ENCODE measurements at places on chromosomes 2 and 18.
A peak's percentile ranks its signal among the peaks of the same experiment; 100 is the strongest.

DNA sequence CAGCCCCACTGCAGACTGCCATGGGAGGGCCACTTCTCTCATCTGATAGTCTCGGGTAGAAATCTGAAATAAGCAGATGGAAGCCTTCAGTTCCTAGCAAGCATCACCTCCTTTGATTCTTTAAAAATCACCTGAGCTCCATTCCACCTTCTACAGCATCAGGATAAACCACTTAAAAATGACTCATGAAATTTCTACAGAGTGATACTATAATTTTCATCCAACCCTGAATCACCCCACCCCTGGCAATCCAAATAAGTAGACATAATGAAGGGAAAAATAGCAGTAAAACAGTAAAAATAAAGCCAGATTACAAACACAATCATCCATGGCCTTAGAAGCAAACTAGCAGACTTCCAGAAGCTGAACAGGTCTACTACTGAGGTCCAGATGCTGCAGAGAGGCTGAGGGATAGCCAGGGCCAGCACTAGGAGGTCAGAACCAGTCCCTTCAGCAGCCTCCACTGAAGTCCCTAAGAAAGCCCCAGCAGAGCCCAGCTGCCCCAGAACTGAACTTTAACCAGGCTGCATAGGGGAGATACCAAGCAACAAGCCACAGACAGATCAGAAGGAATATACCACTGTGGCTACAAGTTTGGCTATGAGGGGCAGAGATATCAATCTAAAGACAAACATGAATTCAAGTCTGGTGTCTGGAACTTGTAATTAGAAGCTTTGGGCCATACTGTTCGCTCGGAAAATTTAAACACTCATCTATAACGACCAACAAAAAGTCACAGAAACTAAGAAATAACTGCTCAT, 54.7 kb upstream of the RNU4ATAC start:
- H3K4me3 ChIP-seq = no peak overlapping the region
- H3K27ac ChIP-seq = no peak overlapping the region
- no peak for DNase-seq
- H3K4me1 ChIP-seq = peaks cover 19% of the 10 kb centered on the region

DNA sequence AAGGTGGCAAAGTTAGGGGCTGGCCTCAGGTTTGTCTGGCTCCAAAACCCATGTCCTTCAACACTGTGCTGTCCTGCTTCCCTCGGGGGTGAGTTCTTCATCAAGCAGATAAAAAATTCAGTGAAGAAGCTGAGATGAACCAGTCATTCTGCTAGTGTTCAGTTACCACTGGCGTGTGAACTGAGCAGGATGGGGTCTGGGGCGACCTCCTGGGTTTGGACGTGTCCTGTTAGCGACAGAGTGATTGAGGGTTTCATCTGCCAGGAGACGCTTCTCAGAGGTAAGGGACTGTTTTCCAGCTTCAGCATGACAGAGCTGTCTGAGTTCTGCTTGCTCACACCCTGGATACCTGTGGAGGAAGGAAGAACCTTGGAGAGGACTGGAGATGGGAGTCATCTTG, 14.6 kb downstream of the CEP68 start:
- peaks cover 23% of the 10 kb centered on the region for H3K4me1 ChIP-seq
- H3K4me3 ChIP-seq = no peak overlapping the region
- peaks cover 9% of the 10 kb centered on the region for H3K36me3 ChIP-seq
- H3K27me3 ChIP-seq = no peaks in the 10 kb centered on the region
- peak overlapping the region; percentile 76 for H3K27ac ChIP-seq

- H3K36me3 ChIP-seq = no peaks in the 10 kb centered on the region
- no peaks in the 10 kb centered on the region for H3K27me3 ChIP-seq
- no peak overlapping the region for H3K4me3 ChIP-seq
- no peaks in the 10 kb centered on the region for H3K4me1 ChIP-seq
- DNase-seq = no peak
Observed at GRCh38 chr18:8413751-8414150, 195.5 kb upstream of the RAB12 start.

DNA sequence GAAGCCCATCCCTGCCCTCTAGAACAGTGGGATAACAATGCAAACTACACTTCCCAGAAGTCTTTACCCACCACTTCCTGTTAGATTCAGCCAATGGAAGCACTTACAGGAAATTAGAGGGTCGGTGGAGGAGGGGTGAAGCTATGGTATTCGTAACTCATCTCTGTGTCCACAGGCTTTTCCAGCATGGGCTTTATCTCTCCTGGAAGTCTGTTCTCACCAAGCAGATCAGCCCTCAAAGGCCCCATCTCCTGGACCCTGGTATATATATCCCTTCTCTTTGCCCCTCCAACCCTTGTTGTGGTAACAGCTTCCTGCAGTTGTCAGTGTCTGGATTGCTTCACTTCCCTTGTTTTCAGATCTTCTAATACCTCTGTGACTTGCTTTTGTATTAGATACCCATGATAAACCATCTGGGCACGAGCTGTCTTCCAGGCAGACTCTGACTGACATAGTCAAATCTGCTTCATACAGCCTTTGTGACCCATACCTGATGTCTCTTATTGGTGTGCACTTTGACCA, 475.0 kb upstream of the POU3F3 start:
- H3K27ac ChIP-seq = peak overlapping the region; percentile 82
- no peaks in the 10 kb centered on the region for H3K27me3 ChIP-seq
- H3K4me1 ChIP-seq = peaks cover 7% of the 10 kb centered on the region
- peak overlapping the region; percentile 73 for H3K4me3 ChIP-seq
- peak; percentile 49 for DNase-seq
- no peaks in the 10 kb centered on the region for H3K36me3 ChIP-seq

DNA sequence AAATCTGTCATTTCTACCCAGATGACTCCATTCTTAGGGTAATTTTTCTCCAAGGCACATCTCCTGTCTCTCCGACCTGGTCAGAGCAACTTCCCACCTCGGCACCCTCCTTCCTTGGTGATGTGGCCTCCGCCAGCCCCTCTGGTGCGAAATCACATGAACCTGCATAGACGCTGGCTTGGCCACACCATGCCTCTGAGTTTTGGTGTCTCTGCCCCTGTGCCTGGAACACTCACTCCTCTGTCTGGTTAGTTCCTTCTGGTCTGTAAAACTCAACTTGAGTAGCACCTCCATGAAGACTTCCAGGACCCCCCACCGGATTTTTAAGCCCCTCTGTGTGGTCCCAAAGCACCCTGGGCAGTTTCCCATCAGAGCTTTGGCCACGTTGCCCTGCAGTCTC, 83.2 kb upstream of the OTOS start:
- no peak overlapping the region for H3K4me3 ChIP-seq
- DNase-seq = no peak
- no peaks in the 10 kb centered on the region for H3K4me1 ChIP-seq
- H3K27ac ChIP-seq = no peak overlapping the region
- H3K36me3 ChIP-seq = no peaks in the 10 kb centered on the region

DNA sequence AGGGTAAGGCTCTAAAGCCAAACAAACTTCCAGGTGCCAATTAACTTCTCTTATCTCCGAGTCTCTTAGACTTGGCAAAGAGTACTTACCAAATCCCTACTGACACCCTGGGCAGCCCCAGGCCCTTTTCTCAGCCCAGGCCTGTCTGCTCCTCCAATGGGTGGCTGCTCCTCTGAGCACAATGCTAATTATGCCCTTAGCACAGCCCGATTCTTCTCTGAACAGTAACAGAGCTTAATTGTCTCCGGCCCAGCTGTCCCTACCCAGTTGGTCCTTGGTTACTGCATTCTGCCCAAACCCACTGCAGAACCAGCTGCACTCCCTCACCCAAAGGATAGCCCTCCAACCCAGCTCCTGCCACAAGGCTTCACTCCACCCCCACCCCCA, 110.3 kb downstream of the SMAD7 start:
- H3K27me3 ChIP-seq = no peaks in the 10 kb centered on the region
- no peaks in the 10 kb centered on the region for H3K36me3 ChIP-seq
- peaks cover 84% of the 10 kb centered on the region for H3K4me1 ChIP-seq
- no peak overlapping the region for H3K27ac ChIP-seq
- no peak overlapping the region for H3K4me3 ChIP-seq

DNA sequence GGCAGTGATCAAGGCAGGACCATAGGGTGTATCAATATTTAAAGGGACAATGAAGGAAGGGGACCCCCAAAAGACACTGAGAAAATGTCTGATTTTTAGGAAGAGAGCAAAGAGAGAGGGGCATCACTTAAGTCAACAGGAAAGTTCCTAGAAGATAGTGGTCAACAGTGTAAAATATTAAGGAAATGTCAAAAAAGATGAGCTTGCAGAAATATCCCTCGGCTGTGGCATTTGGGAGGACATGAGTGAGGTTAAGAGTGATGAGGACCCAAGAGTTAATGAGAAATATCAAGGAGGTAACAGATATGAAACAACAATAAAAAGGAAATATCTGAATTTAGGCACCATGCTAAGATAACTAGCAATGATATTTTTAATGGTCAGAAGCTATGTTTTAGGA, 339.6 kb downstream of the TGIF1 start:
- DNase-seq = no peak
- no peak overlapping the region for H3K4me3 ChIP-seq
- no peaks in the 10 kb centered on the region for H3K4me1 ChIP-seq

GRCh38 chr2:186459009-186459408, 27.1 kb upstream of the ZC3H15 start:
- no peak for DNase-seq
- no peaks in the 10 kb centered on the region for H3K27me3 ChIP-seq
- no peaks in the 10 kb centered on the region for H3K4me1 ChIP-seq
- no peak overlapping the region for H3K4me3 ChIP-seq
- no peaks in the 10 kb centered on the region for H3K36me3 ChIP-seq

- H3K27me3 ChIP-seq = peaks cover 46% of the 10 kb centered on the region
- peaks cover 9% of the 10 kb centered on the region for H3K4me1 ChIP-seq
Observed at GRCh38 chr2:88201811-88202169, 31.6 kb downstream of the THNSL2 start.

DNA sequence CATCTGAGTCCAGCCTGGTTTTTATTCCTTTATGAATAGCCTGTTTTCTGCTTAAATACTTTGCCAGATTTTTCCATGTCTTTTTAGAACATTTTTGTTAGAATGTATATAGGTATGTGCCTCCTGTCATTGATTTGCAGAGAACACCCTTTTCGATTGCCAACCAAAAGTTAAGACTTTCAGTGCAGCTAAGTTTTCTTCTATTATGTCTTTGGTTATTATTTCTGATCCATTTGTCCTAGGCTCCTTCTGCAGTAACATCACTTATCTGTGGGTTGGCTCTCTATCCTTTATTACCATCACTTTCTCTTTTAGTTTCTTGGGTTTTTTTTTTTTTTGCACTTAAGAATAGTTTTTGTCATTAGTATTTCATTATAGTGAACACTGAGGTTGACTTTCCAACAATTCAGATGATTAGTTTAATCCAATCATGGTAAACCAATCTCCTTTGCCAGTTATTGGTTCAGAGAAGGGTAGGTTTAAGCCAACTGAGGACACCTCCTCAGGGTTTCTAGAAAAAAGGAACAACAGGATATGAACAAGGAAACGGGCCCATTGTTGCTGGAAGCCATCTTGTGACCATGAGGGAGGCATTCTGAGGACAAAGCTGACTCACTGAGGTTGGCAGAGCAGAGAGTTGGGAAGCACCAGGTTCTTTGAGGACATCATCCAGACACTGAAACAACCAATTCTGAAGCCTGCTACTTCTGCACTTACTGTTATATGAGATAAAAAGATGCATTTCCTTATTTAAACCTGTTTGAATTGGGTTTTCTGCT, 37.9 kb upstream of the GBX2 start:
- no peaks in the 10 kb centered on the region for H3K36me3 ChIP-seq
- H3K27me3 ChIP-seq = no peaks in the 10 kb centered on the region
- DNase-seq = no peak
- H3K4me1 ChIP-seq = no peaks in the 10 kb centered on the region
- no peak overlapping the region for H3K27ac ChIP-seq

GRCh38 chr2:63192169-63192888, 141.7 kb downstream of the OTX1 start:
- no peak overlapping the region for H3K4me3 ChIP-seq
- no peaks in the 10 kb centered on the region for H3K4me1 ChIP-seq
- DNase-seq = no peak
- H3K27ac ChIP-seq = no peak overlapping the region
- H3K36me3 ChIP-seq = no peaks in the 10 kb centered on the region
- no peaks in the 10 kb centered on the region for H3K27me3 ChIP-seq

- H3K27ac ChIP-seq = no peak overlapping the region
- no peaks in the 10 kb centered on the region for H3K27me3 ChIP-seq
- H3K4me3 ChIP-seq = no peak overlapping the region
- no peaks in the 10 kb centered on the region for H3K36me3 ChIP-seq
Observed at GRCh38 chr2:141329964-141330363, 800.9 kb downstream of the LRP1B start.

DNA sequence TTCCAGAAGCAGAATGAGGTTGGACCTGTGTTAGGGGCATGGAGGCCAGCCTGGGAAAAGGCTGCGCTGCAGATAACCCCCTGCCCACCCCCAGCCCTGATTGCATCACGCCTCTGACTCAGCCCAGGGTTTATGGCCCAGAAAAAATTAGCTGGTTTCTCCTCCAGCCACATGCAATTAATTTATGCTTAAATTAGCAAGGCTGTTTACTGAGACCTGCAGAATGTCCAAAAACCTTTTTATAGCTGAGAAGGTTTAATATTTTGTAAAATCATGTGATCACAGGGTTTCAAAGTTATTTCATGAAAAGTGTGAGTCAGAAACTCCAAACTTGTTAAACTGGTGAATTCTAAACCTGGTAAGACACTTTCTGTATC, 123.1 kb upstream of the HDAC4 start:
- H3K27me3 ChIP-seq = no peaks in the 10 kb centered on the region
- no peak overlapping the region for H3K27ac ChIP-seq
- no peak overlapping the region for H3K4me3 ChIP-seq
- no peaks in the 10 kb centered on the region for H3K36me3 ChIP-seq
- no peak for DNase-seq
- no peaks in the 10 kb centered on the region for H3K4me1 ChIP-seq

DNA sequence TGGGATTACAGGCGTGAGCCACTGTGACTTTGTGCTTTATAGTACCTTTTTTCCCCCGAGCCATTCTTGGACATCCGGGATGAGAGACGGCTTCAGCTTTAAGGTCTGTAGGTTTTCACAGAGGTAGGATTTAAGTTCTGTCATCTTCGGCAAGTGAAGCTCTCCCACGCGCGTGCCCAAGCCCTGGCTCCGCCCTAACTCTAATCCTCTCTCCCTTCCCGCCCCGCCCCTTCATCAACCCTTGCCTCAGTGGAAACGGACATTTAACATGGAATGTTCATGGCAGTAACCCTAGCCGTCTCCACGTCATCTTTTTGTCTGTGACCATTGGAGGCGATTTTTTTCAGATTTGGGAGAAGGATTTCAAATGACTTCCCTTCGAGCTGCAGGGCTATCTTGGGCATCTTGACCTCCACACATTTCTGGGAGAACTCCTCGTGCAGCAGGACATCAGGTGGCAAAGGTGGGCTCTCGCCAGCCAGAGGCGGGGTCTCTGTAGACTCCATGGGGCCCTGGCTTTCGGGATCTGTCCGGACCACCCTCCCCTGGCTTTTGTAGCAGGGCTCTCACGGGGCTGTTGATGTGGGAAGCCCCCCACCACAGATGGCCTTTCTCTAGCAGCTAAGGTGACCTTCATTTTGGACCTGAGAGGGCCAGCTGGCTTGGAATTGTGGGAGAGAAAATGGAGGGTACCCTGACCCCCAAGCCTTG, 6.8 kb downstream of the COLEC11 start:
- DNase-seq = peak; percentile 8
- peaks cover 2% of the 10 kb centered on the region for H3K27me3 ChIP-seq
- no peaks in the 10 kb centered on the region for H3K36me3 ChIP-seq
- H3K27ac ChIP-seq = no peak overlapping the region

Data from activated CD8-positive, alpha-beta T cell treated with anti-CD3 and anti-CD28 coated beads, Interleukin-2, amount 10 ng/mL, durations not matched to agents 7 days and 5 days (primary cell).